Ascending aorta (tissue), 2 donors: ENCODE measurements at places on chromosomes 6 and 20. TPM values are rescaled to one million over a fixed set of nuclear protein-coding genes. Genes with fewer than 3 reads are reported as not detected.

- no peak overlapping the region for H3K27ac ChIP-seq
- H3K4me1 ChIP-seq: no peaks in the 10 kb centered on the region
These were observed 20.2 kb upstream of the CD2AP start for GRCh38 chr6:47457370-47457769.

The LTB gene
- not detected for total RNA-seq

DNA sequence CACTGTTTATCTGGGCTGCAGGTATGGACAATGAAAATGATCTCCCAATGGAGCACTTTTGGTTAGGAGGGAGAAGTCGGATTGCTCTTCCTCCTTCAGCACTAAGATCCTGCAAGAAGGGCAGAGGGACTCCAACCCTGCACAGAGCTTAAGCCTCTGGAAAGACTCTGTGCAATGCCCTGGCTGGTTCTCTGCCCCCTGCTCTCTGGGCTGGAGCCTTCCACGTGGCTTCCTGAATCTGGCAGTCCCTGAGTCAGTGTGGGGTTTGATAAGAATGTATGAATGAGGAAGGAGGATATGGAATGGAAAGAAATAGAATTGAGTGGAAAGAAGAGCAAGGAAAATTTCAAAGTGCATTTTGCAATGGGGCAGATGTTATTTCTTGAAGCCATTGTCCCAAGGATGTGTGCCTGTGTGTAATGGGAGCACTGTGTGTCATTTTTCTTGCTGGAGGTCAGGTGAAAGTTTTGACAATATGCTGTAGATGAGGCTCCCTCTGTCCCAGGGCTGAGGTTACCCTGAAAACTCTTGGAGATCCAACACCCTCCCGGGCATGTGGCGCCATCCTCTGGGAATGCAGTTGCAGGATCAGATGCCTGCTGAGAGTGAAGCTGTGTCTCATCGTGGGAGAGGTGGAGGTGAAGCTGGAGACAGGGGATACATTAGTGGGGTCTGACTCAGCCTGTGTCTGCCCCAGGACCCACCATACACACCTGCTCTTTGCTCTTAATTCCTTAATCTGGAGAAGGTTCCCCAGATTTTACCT is 16.3 kb upstream of the CST9L start:
- no peaks in the 10 kb centered on the region for H3K27me3 ChIP-seq
- no peak for DNase-seq
- H3K27ac ChIP-seq: no peak overlapping the region

The ADGRF5 gene
- total RNA-seq: 29.6 TPM

DNA sequence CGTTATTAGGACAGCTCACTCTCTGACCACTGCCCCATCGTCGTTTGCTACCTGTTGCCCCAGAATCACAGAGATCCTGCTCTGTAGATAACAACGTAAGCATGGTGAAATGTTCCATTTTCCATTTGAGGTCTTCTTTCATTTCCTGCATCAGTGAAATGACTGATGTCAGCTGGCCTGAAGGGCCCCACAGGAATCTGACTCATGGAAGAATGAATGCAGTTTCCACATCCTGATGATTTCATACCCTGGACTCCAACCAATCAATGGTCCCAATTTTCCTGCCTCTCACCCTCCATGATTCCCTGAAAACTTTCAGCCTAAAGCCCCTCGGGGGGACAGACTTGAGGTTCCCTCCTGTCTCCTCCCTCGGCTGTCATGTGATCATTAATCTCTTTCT is 394.4 kb upstream of the CDH4 start:
- H3K27me3 ChIP-seq: no peaks in the 10 kb centered on the region
- no peaks in the 10 kb centered on the region for H3K4me1 ChIP-seq
- no peaks in the 10 kb centered on the region for H3K36me3 ChIP-seq
- H3K27ac ChIP-seq: no peak overlapping the region
- DNase-seq: no peak

The PGC gene
- total RNA-seq: 0.53 TPM

The CCN5 gene
- total RNA-seq: 377 TPM

GRCh38 chr6:10954590-10955010 is 67.7 kb downstream of the SYCP2L start:
- H3K4me1 ChIP-seq: no peaks in the 10 kb centered on the region
- no peak for DNase-seq
- no peaks in the 10 kb centered on the region for H3K36me3 ChIP-seq
- no peak overlapping the region for H3K4me3 ChIP-seq
- H3K27ac ChIP-seq: no peak overlapping the region
- no peaks in the 10 kb centered on the region for H3K27me3 ChIP-seq

The TRIM15 gene
- not detected for total RNA-seq
